NCI-H1417 treated with DMSO at 0.1 percent for 48 hours (cell line): ENCODE measurements at places on chromosomes 1 and 21.
A peak's percentile ranks its signal among the peaks of the same experiment; 100 is the strongest.

GRCh38 chr1:46030074-46030870 is 102.2 kb downstream of the PIK3R3 start:
- no peak for DNase-seq

GRCh38 chr1:226596531-226597165 is 48.1 kb downstream of the STUM start:
- DNase-seq: no peak

- no peak for DNase-seq
These were observed 62.7 kb downstream of the PLPP3 start for GRCh38 chr1:56516539-56517252.

DNA sequence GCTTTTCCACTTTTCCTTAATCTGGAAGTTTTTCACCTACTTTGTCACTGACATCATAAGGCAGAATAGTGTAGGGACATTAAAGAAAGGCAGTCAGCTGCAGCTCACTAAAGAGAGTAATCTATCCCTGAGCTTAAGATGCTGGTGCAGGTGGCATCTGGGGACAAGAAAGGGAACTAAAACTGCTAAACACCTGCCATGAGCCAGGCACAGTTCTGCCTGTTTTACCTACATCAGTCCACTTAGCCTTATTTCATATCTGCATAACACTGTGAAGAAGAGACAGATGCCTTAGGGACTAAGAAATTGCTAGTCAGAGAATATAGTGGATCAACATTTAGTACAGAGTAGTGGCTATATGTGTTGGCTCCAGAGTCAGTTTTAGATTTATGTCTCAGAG is 88.1 kb downstream of the GPATCH2 start:
- DNase-seq: no peak

GRCh38 chr1:16184557-16185303 is 27.7 kb downstream of the ARHGEF19 start:
- DNase-seq: no peak

DNA sequence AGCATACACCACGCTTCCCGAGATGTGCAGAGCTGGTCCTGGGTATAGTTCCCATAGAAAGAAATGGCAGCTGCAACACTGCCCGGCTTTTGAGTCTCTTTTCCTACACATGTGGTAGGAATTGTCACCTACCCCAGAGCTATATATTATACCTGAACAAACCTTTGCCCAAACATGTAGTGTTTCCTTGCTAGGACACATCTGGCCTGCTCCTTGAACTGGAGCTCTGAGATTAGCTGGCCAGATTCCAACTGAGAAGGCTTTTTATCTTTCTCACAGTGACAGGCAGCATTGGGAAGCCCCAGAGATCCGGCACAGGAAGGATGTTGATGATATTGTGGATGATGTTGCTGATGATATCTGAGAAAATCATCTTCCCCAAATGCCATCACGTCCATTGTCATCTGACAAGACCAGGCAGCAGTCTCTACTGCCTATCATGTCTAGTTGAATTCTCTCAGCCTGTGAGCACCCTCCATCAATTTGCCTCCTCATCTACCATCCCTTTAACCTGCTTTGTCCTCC is 115.0 kb upstream of the SMYD2 start:
- DNase-seq: no peak

- DNase-seq: no peak
These were observed 4.5 kb upstream of the COP1 start for GRCh38 chr1:176211396-176212165.

GRCh38 chr1:185694081-185694480 is 40.1 kb upstream of the HMCN1 start:
- no peak for DNase-seq

DNA sequence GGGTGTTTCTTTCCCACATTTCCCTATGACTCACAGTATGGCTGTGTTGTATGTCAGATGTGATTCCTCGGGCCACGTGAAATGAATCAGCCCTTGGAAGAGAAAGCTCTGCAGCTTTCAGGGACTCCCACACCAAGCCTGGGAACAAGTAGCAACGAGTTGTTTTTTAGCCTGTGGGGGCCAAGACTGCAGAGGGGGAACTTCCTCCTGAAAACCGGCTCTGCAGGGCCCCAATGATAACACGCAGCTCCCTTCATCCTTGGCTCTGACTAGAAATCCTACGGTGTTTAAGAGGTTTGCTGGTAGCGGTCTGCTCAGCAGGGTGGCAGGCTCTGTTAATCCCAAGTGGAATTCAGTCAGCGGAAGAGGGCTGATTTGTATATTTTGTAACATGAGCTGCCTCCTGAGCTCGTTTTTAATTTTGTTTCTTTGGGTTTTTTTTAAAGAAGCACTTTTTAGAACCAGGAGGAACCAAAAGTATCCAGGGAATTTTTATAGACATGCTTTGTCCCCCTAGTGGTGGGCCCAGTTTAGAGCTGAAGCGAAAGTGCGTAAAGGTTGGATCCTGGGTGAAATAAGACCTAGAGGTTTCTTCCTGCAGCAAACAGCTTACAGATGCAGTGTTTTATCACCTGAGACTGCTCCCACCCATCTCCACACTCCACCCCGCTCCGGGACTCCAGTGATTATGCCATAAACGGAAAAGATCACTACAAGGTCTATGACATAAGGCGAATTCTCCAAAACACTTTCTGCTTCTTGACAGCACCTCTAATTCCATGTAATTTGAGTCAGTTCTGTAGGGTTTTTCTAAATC is 48.8 kb downstream of the LAMC2 start:
- peak; percentile 18 for DNase-seq

GRCh38 chr1:184647471-184647870 is 107.2 kb downstream of the EDEM3 start:
- DNase-seq: no peak

- no peak for DNase-seq
These were observed 66.6 kb downstream of the MAN1C1 start for GRCh38 chr1:25683177-25683576.
